ENCODE measurements at places on chromosomes 13 and 19.
A peak's percentile ranks its signal among the peaks of the same experiment; 100 is the strongest.

DNA sequence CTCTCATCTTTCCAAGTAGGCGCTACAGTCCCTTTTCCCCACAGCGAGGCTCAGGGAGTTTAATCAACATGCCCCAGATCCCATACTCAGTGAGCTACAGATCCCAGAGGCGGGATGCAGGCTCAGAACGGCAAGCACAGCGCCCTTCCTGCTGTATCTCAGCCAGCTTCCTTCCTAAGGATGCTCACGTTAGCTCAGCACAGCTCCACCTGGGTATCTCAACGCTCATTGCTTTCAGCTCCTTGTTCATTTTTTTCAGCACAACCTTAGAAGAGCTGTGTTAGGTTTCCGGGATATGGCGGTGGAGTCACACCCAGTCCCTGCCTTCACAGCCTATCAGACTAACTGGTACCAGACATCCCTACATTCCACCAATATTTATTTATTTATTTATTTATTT is 3.1 kb upstream of the MEGF8 start:
- no peak for DNase-seq

DNA sequence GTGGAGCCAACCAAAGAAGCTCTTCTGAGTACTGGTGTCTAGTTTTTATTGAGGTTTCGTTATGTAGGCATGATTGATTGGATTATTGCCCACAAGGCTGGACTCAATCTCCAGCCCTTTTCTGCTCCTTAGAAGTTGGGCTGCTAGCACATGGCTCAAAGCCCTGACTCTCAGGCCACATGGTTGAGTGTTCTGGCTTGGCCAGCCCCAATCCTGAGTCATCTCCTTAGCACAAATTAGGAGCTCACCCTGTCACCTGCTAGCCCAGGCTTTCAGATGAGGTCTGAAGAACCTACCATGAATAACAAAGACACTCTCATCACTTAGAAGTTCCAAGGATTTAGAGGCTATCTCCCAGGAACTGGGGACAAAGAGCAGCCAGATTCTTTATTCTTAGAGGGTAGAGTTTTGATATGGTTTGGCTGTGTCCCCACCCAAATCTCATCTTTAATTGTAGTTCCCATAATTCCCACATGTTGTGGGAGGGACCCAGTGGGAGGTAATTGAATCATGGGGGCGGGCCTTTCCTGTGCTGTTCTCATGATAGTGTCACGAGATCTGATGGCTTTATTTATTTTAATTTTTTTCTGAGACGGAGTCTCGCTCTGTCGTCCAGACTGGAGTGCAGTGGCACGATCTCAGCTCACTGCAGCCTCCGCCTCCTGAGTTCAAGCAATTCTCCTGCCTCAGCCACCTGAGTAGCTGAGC is 11.3 kb downstream of the DPY19L3 start:
- DNase-seq: peak; percentile 43

GRCh38 chr19:1911098-1911497 is 5.9 kb downstream of the ADAT3 start:
- DNase-seq: no peak

GRCh38 chr13:73913751-73914518 is 220.3 kb downstream of the KLF12 start:
- DNase-seq: peak; percentile 38

GRCh38 chr19:9786342-9786741 is 17.8 kb upstream of the ZNF846 start:
- no peak for DNase-seq

GRCh38 chr19:44648631-44649251 is 5.0 kb downstream of the PVR start:
- DNase-seq: peak; percentile 82

DNA sequence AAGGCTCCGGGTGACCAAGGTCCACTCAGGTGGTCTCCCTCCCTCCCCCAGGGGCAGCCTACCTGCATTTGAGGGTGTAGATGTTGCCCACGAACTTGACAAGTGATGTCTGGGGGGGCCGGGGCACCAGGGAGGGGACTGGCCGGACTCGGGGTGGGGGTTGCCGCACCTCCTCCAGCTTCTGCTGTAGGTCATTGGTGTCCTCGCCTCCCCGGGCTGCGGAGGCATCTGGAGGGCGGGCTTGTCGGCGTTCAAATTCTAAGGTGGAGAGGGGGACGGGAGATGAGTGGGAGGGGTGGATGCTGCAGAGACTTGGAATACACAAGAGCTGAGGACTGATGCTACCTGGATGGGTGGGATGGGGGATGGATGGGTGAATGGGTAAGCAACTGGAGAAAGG is 5.3 kb upstream of the AKAP8L start:
- DNase-seq: no peak

GRCh38 chr13:32811297-32811800 is 204.9 kb upstream of the KL start:
- DNase-seq: no peak

DNA sequence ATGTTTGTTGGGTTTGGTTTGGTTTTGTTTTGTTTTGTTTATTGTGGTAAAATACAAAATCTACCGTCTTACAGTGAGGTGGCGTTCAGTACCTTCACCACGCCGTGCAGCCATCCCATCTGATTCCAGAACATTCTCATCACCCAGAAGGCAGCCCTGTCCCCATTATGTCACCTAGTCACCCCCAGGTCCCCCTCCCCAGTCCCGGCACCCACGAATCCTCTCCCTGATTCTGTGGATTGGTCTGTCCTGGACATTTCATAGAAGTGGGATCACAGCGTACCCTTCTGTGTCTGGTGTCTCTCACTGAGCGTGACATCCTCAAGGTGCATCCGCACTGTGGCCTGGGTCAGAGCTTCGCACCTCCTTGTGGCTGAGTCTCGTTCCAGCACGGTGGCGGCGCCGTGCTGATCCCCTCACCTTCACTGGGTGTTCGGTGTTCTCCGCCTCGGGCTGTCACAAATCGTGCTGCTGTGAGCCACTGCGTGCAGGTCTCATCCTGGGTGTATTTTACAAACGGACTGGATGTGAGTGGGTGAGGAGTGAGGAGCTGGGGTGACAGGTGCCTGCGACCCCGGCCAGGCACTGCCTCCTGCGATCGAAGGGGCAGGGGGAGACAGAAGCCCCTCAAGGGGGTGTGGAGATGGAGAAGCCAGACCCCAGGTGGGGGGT is 580 bp upstream of the TEKTIP1 start:
- DNase-seq: no peak

DNA sequence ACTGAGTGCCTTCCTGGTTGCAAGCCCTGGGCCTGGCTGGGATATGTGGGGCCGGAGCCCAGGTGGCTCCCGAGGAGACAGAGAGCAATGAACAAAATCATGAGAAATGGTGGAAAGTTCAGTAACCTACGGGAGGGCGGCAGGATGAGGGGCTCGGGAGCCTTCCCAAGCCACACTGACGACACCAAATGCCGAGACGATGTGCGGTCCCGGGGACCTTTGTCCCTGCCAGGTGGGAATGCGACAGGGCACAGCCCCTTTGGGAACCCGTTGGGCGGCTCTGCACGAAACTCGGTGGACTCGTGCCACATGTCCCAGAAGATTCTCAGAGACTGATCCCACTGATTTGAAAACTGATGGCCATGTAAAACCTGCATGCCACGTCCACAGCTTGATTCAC is 11.7 kb upstream of the ZNF14 start:
- DNase-seq: no peak

- peak; percentile 64 for DNase-seq
Observed at GRCh38 chr13:113275387-113275786, 21.7 kb upstream of the LAMP1 start.

Data from fibroblast of lung (primary cell).